GM12891 (cell line): ENCODE measurements at places on chromosomes 16 and 17.

DNA sequence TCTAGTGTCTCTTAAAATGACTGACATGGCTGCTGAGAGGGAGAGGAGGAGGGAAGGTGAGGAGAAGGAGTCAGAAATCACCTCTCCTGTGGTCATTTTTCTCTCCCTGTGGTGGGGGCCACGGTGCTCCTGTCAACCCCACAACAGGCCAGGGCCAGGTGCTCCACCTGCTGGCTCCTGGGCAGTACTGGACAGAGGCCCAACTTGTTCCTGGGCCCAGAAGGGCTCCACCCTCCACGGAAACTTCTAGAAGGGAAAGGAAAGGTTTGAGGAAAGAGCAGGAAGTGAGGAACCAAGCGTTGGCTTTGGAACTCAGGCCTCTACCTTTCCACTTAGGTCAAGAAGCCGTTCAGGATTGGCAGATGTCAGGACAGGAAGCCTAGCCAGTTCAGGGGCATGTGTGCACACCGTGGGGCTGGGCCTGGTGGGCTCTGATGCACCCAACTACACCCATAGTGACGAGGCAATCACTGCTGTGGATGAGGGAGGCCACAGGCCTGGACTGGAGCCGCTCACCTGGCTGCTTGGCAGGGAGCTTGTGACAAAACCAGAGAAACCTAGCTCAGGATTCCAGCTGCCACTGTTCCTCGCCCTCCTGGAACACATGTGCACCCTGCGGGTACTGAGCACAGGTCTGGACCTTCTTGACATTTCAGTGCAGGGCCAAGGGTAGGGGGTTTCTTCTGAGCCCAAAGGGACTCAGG is 36.1 kb downstream of the WNT3 start:
- DNase-seq: no peak

- DNase-seq: no peak
Observed at GRCh38 chr16:72859581-72859980, 188.3 kb downstream of the ZFHX3 start.

DNA sequence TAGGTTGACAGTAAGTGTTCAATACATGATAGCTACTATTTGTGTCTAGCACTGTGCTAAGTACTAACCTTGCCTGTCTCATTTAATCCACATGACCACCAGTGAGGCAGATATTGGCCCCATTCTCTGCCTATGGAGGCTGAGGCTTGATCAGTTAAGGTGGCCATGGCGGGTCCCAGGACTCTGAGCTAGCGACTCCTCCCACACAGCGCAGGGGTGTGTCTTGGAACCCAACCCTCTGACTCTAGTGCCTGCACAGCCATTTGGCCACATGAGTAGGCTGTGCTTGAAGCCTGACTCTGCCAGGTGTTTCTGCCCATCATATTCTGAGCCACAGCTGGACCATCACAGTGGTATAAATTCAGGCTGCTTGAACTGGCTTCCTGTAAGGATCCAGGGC is 6.4 kb downstream of the NHERF1 start:
- no peak for DNase-seq

- DNase-seq: no peak
Observed at GRCh38 chr17:73316919-73317505, 5.2 kb upstream of the CDC42EP4 start.

DNA sequence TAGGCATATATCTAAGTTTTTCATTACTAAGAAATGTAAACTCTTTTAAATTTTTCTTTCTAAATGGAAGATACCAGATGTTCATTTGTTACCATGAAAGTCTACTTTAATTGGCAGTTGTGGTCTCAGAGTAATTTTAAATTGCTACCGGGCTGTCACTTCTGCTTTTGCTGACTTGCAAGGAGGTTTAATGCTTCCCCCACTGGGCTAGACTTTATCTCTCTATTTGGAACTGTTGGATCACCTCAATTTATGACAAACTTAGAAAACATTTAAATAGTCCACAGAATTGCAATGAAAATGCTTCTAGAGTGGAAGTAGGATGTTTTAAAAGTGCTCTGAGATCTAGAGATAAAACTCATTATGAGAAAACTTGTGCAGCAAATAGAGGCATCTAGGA is 479.8 kb upstream of the GOT2 start:
- no peak for DNase-seq

DNA sequence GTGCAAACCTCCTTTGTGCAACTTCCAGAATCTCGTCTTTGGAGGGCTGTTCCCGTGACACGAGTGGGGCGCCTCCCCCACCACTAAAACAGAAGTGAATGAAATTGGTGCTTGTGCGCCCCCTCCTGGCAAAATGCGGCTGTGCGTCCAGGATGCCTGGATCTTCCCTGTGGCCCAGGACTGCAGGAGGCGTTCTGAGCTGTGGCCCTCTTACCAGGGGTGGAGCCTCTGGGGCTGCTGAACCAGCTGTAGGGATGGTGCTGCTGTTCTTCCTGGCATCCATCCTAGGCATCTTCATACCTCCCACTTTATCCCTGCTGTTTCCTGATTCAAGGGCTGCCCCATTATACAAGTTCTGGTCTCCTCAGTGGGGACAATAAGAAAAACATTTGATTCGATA is 18.5 kb upstream of the NAGLU start:
- DNase-seq: peak; percentile 74

GRCh38 chr17:32568705-32569104 is 81.9 kb downstream of the CDK5R1 start:
- no peak for DNase-seq

GRCh38 chr17:77433385-77434135 is 292.8 kb downstream of the SEC14L1 start:
- DNase-seq: peak; percentile 76
